GM04504 (cell line): ENCODE measurements at places on chromosomes 6 and 20.
A peak's percentile ranks its signal among the peaks of the same experiment; 100 is the strongest.

DNA sequence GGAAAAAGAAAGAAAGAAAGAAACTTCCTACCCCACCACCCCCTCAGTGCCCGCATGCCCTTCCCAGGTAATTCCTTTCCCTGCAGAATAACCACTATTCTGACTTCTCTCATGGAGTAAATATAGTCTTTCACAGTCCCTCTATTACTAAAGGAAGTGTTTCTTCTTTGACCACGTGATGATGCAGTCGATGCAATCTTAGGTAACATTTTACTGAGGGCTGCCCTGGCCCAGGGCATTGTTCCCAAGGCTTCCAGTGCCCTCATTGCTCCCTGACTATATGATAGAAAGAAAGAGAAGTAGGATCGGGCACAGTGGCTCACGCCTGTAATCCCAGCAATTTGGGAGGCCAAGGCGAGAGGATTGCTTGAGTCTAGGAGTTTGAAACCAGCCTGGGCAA, 29.1 kb downstream of the ARHGAP40 start:
- no peak for DNase-seq

DNA sequence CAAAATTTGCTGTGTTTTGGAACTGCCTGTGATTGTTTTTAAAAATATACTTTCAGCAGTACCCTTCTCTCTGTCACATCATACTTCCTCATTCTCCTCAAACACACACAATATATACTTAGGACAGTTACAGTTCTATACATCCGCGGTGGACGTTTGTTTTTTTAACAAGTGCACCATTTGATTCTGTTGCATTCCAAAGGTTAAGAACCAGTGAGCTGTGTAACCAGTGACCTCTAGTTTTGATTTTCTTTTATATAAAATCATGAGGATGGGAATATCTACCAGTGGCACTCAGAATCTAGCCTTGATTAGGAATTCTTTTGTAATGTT, 152.8 kb downstream of the CARMIL1 start:
- no peak for DNase-seq

- no peak for DNase-seq
These were observed 619 bp downstream of the RREB1 start for GRCh38 chr6:7108196-7108963.

- no peak for DNase-seq
These were observed 45.2 kb upstream of the BCLAF1 start for GRCh38 chr6:136334853-136335252.

GRCh38 chr6:29527126-29527525, 32.4 kb downstream of the UBD start:
- DNase-seq = no peak

GRCh38 chr6:139927236-139927635, 552.8 kb upstream of the CITED2 start:
- DNase-seq = peak; percentile 72

DNA sequence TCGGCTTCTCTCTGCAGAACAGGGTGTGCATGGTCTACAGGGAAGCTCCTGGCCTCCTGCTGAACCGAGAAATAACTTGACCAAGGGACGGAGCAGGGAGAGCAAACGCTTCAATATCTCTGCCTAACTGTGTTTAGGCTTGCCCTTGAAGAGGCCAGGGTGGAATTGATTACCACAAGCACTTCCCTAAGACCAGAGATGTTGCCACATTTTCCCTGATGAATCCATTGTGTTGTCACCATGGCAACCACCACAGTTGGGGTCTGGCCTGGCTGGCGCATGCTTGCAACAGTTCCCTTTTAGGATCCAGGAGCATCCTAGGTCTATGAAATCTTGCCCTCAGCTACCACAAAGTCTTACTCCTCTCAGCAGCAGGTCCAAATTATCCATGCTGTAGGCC, 213.5 kb upstream of the SULF2 start:
- no peak for DNase-seq

DNA sequence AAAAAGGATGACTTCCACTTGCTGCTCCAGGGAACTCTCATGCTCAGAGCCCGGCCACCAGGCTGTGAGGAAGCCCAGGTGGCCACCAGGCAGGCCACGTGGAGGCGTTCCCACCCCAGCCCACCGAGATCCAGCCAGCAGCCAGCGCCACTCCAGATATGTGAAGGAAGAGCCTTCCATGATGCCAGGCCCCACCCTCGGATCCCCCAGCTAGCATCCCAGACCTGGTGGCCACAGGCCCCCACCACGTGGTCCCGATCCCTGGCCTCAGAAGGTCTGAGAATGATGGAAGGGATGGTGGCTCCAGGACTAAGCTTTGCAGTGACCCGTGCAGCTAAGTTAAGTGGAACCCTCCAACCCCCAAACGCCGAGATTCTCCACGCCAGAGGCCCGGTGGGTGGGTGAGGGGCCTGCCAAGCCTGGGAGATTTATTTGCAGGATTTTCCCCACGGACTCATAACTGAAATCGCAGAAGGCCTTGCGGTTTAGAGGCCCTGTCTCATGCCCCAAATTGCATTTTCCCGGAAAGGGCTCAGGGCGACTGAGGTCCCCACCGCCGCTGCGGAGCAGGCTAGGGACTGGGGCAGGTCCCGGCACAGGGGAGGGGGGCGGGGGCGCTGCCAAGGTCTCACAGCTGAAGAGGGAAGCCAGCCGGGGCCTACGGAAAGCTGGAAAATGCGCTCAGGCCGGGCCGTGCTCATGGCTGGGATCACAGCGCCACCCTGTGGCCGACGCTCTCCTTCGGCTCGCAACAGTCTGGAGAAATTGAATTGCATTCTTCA, 31.1 kb upstream of the CST7 start:
- DNase-seq = peak; percentile 23

GRCh38 chr6:36907781-36908180, 22.0 kb downstream of the C6orf89 start:
- DNase-seq = no peak

DNA sequence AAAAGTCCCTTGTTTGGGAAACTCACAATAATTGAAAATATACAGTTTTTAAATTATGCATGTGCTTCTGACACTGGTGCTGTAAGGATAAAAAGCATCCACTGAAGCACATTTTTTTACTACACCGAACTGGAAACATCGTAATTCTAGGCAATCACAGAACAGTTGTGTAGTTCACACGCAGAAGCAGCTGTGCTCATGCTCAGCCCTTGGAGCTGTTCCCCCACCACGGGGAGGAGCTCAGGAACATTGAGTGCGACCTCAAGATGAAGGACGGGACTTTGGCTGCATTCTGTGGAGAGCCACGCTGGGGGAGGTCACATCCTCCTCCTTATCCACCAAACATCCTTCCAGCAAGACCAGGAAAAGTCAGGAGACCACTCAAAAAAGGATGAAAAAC, 466.3 kb upstream of the CDH4 start:
- DNase-seq = no peak

- DNase-seq = no peak
These were observed 17.2 kb upstream of the SCP2D1 start for GRCh38 chr20:18796282-18796833.

GRCh38 chr6:123759472-123759871, 44.2 kb upstream of the NKAIN2 start:
- no peak for DNase-seq

DNA sequence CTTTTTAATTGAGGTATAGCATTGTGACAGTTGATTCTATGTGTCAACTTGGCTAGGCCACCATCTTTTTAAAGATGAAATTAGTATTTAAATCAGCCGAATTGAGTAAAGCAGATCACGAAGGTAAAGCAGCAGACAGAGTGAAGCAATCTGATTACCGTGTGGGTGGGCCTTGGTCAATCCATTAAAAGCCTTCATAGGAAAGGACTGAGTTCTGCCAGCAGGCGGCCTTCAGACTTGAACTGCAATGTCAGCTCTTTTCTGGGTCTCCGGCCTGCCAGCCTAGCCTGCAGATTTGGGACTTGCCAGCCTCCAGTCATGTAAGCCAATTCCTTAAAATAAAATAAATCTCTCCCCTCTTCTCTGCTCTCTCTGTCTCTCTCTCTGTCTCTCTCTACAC, 22.4 kb upstream of the TGM2 start:
- DNase-seq = no peak

DNA sequence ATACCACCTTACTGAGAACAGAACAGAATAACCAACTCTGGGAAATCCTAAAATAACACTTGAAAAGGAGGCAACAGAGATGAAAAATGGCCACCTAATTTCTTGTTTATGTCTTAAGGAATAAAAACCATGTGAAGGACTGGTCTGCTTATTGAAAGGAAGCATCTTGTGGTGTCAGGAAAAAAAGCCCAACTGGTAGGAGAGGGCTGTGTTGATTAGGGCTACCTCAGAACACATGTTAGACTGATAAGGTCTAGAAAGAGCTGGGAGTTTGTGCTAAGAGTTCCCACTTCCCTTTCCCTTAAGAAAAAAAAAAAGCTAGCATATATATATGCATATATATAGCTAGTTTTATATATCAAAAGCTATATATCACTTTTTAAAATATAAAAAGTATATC, 425.3 kb upstream of the BTBD3 start:
- no peak for DNase-seq

- no peak for DNase-seq
These were observed 1.7 kb downstream of the RSPO3 start for GRCh38 chr6:127120023-127120786.

DNA sequence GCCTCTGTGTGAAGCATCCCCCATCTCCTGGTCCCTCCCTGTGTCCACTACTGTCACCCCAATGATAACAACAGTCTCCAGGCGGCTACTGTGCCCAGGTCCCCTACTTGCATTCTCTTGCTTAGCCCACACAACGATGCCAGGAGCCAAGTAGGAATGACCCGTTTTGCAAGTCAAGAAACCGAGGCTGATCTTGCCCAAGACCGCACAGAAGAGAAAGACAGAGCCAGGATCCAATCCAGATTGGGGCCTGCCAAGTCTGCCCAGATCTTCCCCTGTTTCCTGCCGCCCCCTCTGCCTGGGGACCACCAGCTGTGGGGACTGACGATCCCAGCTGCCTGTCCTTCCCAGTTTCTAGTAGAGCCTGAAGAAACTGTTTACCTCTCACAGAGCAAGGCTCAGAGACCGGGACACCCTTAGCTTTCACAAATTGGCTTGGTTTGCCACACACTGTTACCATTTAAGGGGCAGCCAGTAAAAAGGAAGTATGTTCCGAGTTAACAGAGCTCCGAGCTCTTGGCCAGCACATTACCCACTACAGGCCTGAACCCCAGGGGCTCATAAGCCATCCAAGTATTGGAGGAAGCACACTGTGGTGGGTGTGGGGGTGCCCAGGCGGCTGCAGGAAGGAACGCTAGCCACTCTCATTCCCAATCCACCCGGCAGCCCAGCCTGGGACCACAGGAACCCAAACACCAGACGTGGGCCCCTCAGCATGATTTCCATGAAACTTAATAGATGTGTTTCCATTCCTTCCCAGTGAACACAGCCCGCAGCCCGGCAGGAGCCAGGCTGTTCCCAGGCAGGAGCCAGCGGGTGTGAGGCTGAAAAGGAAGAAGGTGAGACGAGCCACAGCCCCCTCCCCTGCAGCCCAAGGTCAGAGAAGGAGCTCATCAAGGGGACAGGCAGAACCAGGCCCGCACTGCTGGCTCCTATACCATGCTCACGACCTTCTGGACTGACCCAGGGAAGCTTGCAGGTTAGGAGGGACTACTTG, 7.9 kb downstream of the KIAA1755 start:
- no peak for DNase-seq

DNA sequence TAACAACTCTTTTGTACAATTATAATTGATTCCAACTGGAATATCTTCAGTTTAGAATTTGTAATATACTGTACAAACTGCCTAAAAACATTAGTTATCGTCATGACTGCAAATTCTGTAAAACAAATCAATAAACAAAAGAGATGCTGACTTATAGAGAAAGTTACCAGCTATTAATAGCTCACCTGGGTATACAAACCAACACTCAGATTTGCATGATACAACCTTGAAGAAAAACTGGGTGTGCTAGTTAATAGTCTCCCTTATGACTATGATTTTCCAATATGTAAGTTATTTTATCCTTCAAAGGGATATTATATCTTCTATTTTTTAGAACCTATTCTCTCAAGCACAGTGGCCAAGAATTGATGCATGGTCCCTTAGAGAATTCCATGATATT, 698.5 kb downstream of the FRK start:
- DNase-seq = no peak

DNA sequence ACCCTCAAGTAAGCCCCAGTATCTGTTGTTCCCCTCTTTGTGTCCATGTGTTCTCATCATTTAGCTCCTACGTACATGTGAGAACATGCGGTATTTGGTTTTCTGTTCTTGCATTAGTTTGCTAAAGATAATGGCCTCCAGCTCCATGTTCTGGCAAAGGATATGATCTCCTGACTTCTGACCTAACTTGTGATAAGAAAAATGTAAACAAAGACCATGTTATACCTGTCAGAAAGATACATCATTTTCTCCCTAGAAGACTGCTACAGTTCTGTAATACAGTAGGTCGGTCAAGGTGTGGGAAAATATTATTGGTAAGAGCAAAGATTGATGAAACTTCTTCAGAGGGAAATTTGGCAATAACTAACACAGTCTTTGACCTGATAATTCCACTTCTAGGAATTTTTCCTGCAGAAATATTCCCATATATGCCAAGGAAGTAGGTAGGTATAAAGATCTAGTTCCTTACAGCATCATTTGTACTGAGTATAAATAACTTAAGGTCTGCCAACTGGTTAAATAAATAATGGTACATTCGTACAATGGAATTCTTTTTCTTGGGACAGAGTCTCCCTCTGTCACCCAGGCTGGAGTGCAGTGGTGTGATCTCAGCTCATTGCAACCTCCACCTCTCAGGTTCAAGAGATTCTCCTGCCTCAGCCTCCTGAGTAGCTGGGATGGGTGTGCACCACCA, 19.1 kb upstream of the FKBP5 start:
- no peak for DNase-seq

DNA sequence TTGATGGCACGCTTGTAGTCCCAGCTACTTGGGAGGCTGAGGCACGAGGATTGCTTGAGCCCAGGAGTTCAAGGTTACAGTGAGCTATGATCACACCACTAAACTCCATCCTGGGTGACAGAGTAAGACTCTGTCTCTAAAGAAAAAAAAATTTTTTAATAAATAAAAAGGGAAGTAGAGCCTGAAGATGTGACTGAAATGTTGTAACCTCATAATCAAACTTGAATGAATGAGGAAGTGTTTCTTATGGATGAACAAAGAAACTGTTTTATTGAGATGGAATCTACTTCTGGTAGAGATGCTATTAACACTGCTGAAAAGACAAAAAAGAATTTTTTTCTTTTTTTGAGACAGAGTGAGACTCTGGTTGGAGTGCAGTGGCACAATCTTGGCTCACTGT, 6.7 kb downstream of the MAK start:
- DNase-seq = no peak

DNA sequence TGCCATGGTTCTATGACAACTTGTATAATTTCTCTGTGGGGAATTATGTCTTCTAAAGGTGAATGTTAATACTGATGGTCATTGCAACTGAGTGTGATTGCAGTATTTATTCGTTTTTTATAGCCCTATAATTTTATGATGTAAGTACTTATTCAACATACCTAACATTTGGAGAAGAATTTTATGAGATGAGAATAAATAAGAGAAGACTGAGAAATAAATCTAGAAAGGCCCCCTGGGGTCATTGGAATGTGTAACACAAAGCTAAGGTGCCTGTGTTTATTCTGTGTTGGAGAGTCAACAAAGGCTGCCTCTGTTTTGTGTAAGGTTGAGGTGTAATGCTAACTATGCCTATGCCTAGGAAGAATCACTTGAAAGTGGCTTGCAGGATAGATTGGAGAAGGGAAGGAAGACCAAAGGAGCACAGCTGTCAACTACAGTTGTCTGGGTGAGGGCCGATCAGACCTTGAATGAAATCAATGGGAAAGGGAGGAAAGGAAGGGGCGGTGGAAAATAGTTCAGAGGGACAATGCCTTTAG, 1076.7 kb downstream of the KIF16B start:
- DNase-seq = no peak
